ENCODE measurements at places on chromosomes 6 and 20.

- no peak for DNase-seq
These were observed 4.6 kb downstream of the EMILIN3 start for GRCh38 chr20:41361757-41362747.

GRCh38 chr6:79421707-79422484 is 115.3 kb downstream of the LCA5 start:
- no peak for DNase-seq

DNA sequence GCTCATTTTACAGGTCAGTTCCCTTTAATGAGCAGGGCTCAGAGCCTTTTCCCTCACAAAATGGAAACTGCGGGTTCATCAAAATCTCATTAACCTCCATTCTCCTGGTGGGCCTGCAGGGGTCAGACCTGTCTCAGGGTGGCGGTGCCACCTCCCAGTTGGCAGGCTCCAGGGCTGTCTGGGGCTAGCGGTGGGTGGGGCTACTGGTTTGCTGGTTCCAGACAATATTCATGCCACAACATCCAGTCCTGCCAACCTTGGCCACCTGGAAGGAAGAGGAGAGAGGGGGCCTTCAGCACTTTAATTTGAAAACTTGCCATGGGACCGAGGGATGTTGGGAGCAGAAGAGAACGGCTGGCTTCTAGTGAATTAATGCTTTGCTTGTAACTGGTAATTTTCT is 41.9 kb upstream of the CTNNBL1 start:
- peak; percentile 21 for DNase-seq

DNA sequence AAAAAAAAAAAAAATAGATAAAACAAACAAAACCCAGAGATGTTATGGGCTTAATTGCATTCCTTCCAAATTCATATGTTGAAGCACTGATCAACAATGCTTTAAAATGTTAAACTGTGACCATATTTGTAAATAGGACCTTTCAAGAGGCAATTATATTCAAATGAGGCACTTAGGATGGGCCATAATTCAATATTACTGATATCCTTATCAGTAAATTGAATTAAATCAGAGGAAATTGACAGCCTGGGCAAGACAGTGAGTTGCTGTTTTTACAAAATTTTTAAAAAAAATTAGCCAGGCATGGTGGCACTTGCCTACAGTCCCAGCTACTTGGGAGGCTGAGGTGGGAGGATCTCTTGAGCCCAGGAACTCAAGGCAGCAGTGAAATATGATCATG is 364.1 kb downstream of the GJA1 start:
- DNase-seq = no peak

- no peak for DNase-seq
These were observed 11.3 kb downstream of the SERPINB6 start for GRCh38 chr6:2959909-2960719.

DNA sequence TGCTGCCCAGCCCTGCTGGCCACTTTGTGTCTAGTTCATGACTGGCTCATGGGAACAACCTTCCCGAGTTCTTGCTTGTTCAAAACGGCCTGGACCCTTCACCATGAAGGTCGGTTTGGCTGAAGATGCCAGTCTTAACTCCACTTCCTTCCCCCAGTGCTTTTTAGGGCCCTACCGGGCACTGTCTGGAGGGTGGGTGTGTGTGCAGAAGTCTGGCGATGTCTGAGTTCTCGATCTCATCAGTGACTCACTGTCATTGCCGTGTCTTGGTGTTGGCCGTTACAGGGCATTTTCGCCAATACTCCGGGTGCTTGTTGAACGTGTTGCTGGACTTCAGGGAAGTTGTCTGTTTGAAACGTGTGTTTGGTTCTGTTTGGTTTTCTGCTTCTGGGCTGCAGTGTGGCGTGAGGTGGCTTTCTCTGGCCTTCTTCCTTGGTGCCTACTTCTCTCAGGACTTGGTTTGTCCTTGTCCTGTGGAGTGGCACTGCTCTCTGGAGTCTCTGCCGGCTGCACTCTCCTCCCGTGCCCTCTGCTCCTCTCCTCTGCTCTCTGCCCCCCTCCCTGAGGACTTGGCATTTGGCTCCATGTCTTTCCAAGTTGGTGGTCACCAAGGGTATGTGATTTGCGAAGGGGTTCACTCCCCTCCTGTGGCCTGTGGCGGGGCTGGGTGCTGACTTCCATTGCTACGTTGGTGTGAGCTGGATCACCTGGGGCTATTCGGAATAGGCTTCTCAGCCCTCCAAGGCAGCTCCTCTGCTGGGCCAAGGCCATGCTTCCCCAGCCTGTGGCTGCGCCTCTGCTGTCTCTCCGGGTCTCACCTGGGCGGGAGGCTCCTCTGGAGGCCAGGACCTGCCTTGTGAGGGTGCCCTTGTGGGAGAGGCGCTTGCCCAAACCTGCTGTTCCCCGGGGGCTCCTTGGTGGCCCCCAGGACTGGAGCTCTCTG is 38.2 kb downstream of the PYGB start:
- no peak for DNase-seq

- no peak for DNase-seq
These were observed 14.9 kb downstream of the LRRC1 start for GRCh38 chr6:53809691-53810090.

DNA sequence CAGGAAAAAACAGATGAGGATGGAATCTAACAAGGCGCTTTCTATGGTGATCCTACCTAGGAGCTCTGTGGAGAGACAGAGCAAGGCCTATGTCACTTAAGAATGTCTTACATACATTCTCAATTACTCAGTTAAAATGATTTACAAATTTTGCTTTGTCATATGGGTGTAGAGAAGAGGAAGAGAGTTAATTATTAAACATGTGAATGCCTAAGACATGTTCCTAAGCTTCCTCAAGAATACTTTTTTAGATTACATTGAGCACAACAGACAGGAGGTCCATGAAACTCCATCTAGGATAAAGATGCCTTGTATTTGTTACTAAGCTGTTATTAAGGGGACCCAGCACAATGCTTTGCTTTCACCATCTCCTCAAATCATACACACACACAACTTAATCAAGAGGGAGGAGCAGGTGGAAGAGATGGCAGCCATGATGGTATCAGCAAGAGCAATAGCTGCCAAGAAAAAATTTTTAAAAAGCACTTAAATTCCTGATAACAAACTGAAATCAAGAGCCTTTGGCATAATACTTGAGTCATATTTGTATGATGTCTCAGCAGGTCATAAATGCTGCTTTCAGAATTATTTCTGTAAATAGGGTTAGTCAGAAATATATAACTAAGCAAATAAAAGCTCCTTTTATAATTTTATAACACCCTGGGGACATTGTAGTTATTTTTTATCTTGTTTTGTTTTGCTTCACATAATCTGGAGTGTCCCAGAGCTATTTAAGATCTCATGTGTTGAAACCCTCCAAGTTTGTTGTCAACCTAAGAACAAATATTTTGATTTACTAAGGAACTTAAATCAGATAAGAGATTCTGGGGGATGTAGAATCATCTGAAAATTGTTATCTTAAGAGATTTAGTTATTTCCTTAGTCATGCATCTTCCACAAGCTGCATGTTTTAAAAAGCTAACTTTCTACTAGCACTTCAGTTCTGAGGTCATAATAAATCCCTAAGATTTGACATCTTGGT is 70.0 kb upstream of the CD2AP start:
- DNase-seq = no peak

DNA sequence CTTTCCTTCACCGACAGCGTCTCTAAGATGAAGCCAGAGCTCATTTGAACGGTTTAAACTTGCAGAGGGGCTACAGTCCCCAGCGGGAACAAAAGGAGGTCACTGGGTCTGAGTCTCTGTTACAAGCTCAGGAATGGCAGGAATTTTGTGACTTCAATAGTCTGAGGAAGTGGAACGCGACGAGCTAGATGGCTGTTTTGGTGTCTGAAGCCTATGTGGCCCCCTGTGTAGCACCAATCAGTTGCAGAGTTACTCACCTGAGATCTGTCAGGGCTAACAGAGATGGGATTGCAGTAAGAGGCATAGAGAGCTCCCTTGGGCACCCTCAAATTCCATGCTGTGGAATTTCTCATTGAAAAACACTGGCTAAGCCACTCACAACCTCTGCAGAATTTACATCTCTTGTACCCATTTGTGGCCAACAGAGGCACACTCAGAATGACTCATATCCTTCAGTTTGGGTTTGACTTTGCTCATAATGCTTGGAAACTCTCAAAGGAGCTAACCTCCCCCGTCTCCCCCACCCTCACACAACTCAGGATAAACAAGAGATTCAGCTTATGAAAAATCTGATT is 7.1 kb upstream of the TCP11 start:
- peak; percentile 34 for DNase-seq

- DNase-seq = no peak
These were observed 251.4 kb downstream of the DOK5 start for GRCh38 chr20:54726687-54727300.

DNA sequence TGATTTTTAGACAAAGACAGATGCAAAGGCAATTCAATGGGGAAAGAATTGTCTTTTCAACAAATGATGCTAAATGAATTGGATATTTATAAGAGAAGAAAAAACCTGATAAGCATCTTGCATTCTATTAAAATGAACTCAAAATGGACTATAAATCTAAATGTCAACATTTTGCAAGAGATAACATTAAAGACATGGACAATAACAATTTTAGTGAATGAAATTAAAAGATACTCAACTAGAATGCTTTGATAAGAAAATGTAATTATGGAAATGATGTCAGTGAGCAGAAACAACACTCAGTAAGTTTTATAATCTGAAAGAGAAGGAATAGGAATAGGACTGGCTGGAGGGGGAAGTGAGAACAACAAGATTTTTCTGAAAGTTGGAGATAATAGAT is 421.7 kb downstream of the C6orf118 start:
- no peak for DNase-seq

- no peak for DNase-seq
These were observed 4.5 kb downstream of the GLP1R start for GRCh38 chr6:39053016-39053624.

- DNase-seq = no peak
These were observed 5.9 kb downstream of the PXDC1 start for GRCh38 chr6:3745566-3746118.

- no peak for DNase-seq
These were observed 19.5 kb downstream of the TFEB start for GRCh38 chr6:41715795-41716515.

- DNase-seq = no peak
These were observed 51.8 kb upstream of the MYB start for GRCh38 chr6:135129136-135129856.

- DNase-seq = no peak
These were observed 5.7 kb upstream of the CITED2 start for GRCh38 chr6:139380168-139380567.

DNA sequence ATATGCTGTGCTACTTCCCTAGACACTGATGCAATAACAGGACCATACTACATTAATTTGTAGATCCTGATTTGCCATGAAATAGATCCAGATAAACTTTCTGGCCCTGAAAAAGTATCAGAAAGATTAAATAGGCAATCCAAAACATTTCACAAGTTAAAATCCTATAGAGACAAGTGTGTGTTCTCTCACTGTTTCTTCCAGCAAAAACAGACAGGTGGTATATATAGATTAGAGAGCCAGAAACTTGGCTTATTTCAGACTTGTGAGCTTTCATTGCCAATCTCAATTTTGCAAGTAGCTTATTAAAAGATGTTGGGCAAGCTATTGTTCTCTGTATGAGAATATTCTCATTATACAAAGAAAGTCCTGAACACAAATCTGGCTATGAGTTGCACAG is 289.1 kb upstream of the MANEA start:
- DNase-seq = no peak

DNA sequence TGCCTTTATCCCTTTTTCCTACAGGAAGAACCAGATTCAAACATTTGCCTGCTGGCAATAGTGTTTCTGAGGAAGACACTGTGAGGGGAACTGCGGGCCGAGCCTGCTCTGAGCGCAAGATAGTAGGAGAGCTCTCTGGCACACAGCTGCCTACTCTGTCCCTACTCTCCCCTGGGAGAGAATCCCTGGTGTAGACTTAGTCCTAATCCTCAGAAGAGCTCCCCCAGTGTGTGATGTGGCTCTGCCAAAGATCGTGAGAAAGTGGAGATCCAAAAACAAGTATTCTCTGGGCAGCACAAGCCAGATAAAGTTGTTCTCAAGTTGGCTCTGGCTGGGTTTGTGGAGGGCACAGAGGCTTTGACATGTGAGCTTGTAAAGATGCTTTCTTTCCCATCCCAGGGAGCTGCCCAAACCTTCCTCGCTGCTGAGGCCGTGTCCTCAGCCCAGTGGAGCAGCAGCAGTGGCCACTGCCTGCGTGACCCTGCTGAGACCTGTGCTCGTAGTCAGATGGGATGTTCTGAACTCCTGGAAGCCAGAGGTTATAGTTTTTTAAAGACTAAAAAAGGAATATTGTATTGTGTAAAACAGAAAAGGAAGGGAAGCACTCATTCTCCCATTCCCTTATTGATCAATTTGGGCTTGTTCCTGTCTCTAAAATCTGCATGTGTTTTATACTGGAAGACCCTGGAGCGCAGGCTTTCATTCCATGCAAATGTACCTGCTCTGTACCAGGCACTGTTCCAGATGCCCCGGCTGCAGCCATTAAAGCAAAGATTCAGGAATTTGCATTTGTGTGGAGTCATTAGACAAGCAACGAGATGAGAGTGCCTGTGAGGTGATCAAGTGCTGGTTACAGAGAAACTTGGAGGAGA is 30.7 kb downstream of the PNLDC1 start:
- no peak for DNase-seq

GRCh38 chr6:8157839-8158238 is 55.5 kb upstream of the EEF1E1 start:
- DNase-seq = no peak

GRCh38 chr20:17430125-17430950 is 100.8 kb downstream of the BFSP1 start:
- DNase-seq = no peak

DNA sequence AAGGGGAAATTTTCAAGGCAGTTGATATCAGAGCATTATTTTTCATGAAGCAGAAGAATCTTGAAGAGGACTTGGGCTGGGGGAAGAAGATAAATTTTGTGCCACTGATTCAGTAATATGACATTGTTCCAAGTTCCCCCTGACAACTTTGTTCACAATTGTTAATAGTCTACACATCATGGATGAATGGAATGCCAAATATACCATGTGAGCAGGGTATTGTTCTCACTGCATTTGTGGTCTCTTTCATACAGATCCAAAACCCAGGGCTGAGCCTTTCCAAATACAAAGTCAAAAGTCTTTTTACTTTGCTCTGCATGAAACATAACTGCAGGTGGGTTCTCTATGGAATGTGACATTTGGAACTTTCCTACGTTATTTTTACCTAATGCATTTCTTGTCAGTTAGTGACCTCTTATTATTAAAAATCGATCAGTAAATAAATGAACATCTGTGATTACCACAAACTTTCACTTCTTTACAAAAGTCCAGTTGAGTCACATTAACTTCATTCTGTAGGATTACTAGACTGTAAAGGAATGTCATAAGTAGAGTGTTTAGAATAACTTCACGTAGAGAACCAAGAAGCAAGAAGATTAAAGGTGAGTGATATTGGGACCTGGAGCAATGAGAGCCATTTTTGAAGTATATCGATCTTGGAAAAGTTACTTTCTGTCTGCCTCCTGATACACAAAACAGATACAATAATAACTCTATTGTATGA is 100.9 kb downstream of the RCAN2 start:
- no peak for DNase-seq

DNA sequence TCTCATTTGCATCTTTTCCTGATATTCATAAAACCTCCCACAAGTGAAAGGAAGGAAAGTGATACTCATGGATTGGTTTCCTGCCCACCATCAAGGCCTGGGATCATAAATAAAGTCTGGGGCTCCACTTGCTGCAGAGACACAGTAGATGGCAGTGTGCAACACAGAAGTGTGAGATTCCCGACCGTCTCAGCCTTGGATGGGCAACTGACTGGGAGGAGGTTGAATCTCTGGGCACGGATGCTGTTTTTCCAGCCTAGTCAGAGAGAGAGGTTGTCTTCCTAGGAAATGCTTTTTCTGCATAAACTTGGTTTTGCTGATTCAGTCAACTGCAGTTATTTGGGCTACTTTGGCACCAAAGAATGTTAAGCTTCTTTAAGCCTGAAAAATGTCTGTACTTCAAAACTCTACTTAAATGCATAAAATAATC is 9.9 kb upstream of the RFPL4B start:
- peak; percentile 61 for DNase-seq
